ENCODE measurements at places on chromosomes 7 and 10. TPM values are rescaled to one million over a fixed set of nuclear protein-coding genes. Genes with fewer than 3 reads are reported as not detected.

ACTL6B gene
- polyA plus RNA-seq, result 2.1 TPM

FZD8 gene
- 4.9 TPM for polyA plus RNA-seq

ADAMTS14 gene
- polyA plus RNA-seq, result 0.90 TPM

NCF1 gene
- polyA plus RNA-seq, result 8.3 TPM

RNF32 gene
- 159 TPM for polyA plus RNA-seq

GATA3 gene
- polyA plus RNA-seq, result 0.50 TPM

CFTR gene
- 6.9 TPM for polyA plus RNA-seq

WEE2 gene
- polyA plus RNA-seq, result 0.20 TPM

ADAM22 gene
- polyA plus RNA-seq, result 2.9 TPM

IDI2 gene
- polyA plus RNA-seq, result 0.79 TPM

CNTNAP2 gene
- polyA plus RNA-seq, result 4.3 TPM

OR9A2 gene
- not detected for polyA plus RNA-seq

ADCK2 gene
- 12.9 TPM for polyA plus RNA-seq

H2BK1 gene
- polyA plus RNA-seq, result not detected

PSMG3 gene
- polyA plus RNA-seq, result 23.7 TPM

TSPAN12 gene
- 6.6 TPM for polyA plus RNA-seq

All from testis (tissue), 5 donors.